ENCODE measurements at places on chromosomes 12 and 14. TPM values are rescaled to one million over a fixed set of nuclear protein-coding genes. Genes with fewer than 3 reads are reported as not detected.

Gene CAMKK2
- total RNA-seq: 7.9 TPM

Gene MOK
- total RNA-seq: 86.9 TPM

Gene STAC3
- not detected for total RNA-seq

Gene FAM186B
- total RNA-seq: 0.30 TPM

Gene RAPGEF3
- 0.83 TPM for total RNA-seq

Gene MYO1H
- total RNA-seq: not detected

- DNase-seq: no peak
Measured at GRCh38 chr14:68856572-68856971, 63.7 kb upstream of the ZFP36L1 start.

GRCh38 chr14:30610787-30611343 is 11.3 kb upstream of the SCFD1 start:
- DNase-seq: peak; percentile 63

GRCh38 chr14:56996721-56997399 is 186.6 kb upstream of the OTX2 start:
- no peak for DNase-seq

GRCh38 chr12:116656306-116656705 is 81.6 kb downstream of the SPRING1 start:
- DNase-seq: no peak

- DNase-seq: peak; percentile 45
Measured at GRCh38 chr12:75444429-75445136, 36.0 kb upstream of the GLIPR1 start.

DNA sequence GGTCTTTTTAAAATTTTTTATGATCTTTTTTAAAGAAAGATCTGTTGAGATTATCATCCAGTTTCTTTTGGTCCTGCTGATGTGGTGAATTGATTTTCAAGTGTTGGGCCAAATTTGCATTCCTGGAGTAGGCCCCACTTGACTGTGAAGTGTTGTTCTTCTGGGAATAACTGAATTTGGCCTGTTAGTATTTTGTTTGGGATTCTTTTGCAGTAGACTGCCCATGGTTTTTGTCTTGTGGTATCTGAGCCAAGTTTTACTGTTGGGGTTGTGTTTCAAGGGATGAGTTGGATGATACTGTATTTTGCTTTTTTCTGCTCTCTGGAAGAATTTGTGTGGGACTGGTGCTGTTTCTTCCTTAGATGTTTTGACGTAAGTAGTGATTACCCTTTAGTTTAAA is 4.0 kb upstream of the SYCP3 start:
- no peak for DNase-seq

DNA sequence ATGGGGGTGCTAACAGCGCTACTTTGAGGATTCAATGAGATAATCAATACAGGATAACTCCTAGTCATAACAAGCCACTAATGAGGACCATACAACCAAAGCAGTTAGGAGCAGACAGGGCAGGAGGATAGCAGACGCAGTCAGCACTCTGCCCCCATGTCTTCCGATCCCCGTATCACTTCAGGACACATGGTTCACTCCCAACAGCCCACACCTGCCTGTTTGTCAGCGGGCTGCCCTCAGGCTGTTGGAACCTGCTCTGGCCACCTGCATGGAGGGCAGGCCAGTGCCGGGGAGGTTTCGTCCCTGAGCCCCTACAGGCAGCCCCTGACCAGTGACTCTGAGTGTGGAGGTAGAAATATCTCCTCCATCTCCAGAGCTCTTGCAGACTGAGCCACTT is 37.1 kb upstream of the LTBP2 start:
- DNase-seq: no peak

All from Daoy (cell line).